ENCODE measurements at places on chromosomes 5 and 9. TPM values are rescaled to one million over a fixed set of nuclear protein-coding genes. Genes with fewer than 3 reads are reported as not detected.

- no peaks in the 10 kb centered on the region for H3K36me3 ChIP-seq
- no peaks in the 10 kb centered on the region for H3K4me1 ChIP-seq
- no peak overlapping the region for H3K4me3 ChIP-seq
- H3K27ac ChIP-seq = no peak overlapping the region
- no peak for DNase-seq
These were observed 344.4 kb upstream of the NUDT12 start for GRCh38 chr5:103907001-103907400.

- no peaks in the 10 kb centered on the region for H3K4me1 ChIP-seq
- no peak overlapping the region for H3K27ac ChIP-seq
- H3K36me3 ChIP-seq = no peaks in the 10 kb centered on the region
- no peak overlapping the region for H3K4me3 ChIP-seq
These were observed 97.0 kb downstream of the ANKRD33B start for GRCh38 chr5:10660720-10661387.

GRCh38 chr9:134562146-134562849 is 79.3 kb upstream of the COL5A1 start:
- no peak overlapping the region for H3K4me3 ChIP-seq
- DNase-seq = no peak
- no peak overlapping the region for H3K27ac ChIP-seq
- no peaks in the 10 kb centered on the region for H3K36me3 ChIP-seq
- no peaks in the 10 kb centered on the region for H3K27me3 ChIP-seq

LECT2 gene
- total RNA-seq = not detected

- H3K36me3 ChIP-seq = no peaks in the 10 kb centered on the region
- no peaks in the 10 kb centered on the region for H3K4me1 ChIP-seq
- no peaks in the 10 kb centered on the region for H3K27me3 ChIP-seq
- H3K4me3 ChIP-seq = no peak overlapping the region
- no peak for DNase-seq
- H3K27ac ChIP-seq = no peak overlapping the region
These were observed 3.0 kb upstream of the SYNPO start for GRCh38 chr5:150637245-150638052.

GRCh38 chr9:137707361-137707760 is 88.6 kb downstream of the EHMT1 start:
- no peak for DNase-seq
- H3K4me1 ChIP-seq = peaks cover 33% of the 10 kb centered on the region
- no peak overlapping the region for H3K27ac ChIP-seq
- H3K27me3 ChIP-seq = no peaks in the 10 kb centered on the region

ZFP2 gene
- total RNA-seq = 0.30 TPM

SLC22A4 gene
- total RNA-seq = not detected

GRCh38 chr5:73815631-73816030 is 189.6 kb downstream of the ARHGEF28 start:
- DNase-seq = no peak
- H3K36me3 ChIP-seq = no peaks in the 10 kb centered on the region
- no peak overlapping the region for H3K27ac ChIP-seq

DNA sequence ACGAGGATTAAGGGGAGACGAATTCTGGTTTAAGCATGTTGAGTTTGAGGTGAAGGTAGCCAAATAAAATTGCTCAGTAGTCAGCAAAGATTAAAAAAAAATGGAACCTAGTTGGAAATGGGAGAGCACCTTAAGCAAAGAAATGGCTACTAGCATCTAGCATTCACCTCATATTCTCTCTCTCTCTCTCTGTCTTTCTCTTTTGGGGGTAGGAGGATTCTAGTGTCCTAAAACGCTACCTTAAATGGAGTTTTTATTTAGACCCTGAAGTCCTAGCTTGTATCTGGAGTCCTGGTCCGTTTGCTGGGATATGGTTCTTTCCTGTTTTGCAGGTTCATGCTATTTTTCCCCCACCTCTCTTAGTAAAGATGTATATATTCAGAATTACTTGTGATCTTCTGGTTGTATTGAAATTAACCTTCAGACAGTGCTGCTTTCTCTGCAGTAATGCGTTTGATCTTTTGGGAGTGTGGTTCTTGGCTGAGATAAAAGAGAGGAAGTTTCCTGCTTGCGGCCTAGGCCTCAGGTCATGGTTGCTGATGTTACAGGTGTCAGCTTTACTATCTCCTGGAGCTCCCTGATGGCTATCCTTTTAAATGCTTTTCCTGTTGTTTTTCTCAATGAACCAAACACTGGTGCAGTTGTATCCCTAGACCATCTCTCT is 8.0 kb downstream of the TGFBR1 start:
- no peaks in the 10 kb centered on the region for H3K27me3 ChIP-seq
- peak overlapping the region; percentile 69 for H3K27ac ChIP-seq
- H3K36me3 ChIP-seq = no peaks in the 10 kb centered on the region

Data from CD4-positive, CD25-positive, alpha-beta regulatory T cell (primary cell).